ENCODE measurements at places on chromosomes 6 and 20. TPM values are rescaled to one million over a fixed set of nuclear protein-coding genes. Genes with fewer than 3 reads are reported as not detected.
A peak's percentile ranks its signal among the peaks of the same experiment; 100 is the strongest.

- no peak for DNase-seq
Observed at GRCh38 chr20:59723607-59724456, 119.5 kb downstream of the PHACTR3 start.

- no peak for DNase-seq
Observed at GRCh38 chr6:64325093-64325492, 689.5 kb downstream of the PHF3 start.

- DNase-seq, result peak; percentile 40
Observed at GRCh38 chr6:16712255-16712930, 48.9 kb downstream of the ATXN1 start.

GRCh38 chr20:60977901-60978300 is 274.2 kb upstream of the CDH4 start:
- DNase-seq, result no peak

- DNase-seq, result no peak
Observed at GRCh38 chr6:74284284-74284683, 588.3 kb downstream of the CD109 start.

- DNase-seq, result no peak
Observed at GRCh38 chr6:18465410-18466154, 78.4 kb downstream of the RNF144B start.

- DNase-seq, result no peak
Observed at GRCh38 chr6:33632558-33633039, 11.5 kb downstream of the ITPR3 start.

DNA sequence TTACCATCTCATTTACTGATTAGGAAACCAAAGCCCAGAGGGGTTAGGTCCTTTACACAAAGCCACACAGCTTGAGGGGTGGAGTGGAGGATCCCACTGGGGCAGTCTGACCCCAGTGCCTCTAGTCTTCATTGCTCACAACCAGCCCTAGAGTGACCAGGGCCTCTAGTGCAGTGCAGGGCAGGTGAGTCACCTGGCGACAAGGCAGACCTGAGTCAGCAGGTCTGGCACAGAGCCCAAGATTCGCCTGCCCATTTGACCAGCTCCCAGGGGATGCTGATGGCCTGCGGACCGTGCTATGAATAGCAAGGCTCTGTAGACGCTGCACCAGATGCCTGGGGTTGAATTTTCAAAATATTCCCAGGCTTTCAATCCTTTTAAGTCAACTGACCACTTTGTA is 29.9 kb downstream of the CDH26 start:
- no peak for DNase-seq

GRCh38 chr20:25281541-25281991 is 33.7 kb downstream of the PYGB start:
- DNase-seq, result no peak

- peak; percentile 75 for DNase-seq
Observed at GRCh38 chr6:99330159-99330558, 19.3 kb downstream of the FAXC start.

The BACH2 gene
- total RNA-seq, result 0.65 TPM

The ALDH5A1 gene
- 1.6 TPM for total RNA-seq

The MYLIP gene
- total RNA-seq, result 12.2 TPM

The PTGIS gene
- 1,011 TPM for total RNA-seq

The LZTS3 gene
- total RNA-seq, result 3.6 TPM
